ENCODE measurements at places on chromosomes 4 and X. TPM values are rescaled to one million over a fixed set of nuclear protein-coding genes. Genes with fewer than 3 reads are reported as not detected.
A peak's percentile ranks its signal among the peaks of the same experiment; 100 is the strongest.

DNA sequence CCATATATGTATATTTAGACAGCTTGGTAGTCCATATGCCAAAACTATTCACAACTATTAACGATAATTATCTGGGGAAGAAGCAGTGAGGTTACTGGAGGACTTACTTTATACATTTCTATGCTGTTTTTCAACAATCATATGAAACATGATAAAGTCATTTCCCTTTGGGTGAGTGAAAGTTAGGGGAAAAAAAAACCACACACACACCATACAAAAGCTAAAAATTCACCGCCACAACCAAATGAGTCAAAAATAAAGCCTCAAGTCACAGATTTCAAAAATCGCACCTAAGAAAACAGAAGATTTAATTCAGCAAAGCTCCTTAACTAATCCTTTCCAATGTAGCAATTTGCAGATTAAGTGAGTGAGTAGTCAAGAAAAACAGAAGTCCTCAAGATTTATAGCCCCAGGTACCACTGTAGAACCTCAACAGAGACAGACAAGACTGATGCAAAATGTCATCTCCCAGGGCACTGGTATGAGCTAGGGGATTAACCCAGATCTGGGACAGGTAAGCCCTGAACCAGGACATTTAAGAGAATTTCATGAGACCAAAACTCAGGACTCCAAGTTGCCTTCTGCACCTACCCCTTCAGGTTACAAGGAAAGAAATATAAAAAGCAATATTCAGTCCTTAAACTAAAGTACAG lies 35.1 kb downstream of the SYTL4 start:
- DNase-seq, result no peak

GUCY1A1 gene
- not detected for total RNA-seq

GRCh38 chr4:82718162-82718940 lies 80.2 kb downstream of the SCD5 start:
- DNase-seq, result peak; percentile 68

PAGE1 gene
- not detected for total RNA-seq

DNA sequence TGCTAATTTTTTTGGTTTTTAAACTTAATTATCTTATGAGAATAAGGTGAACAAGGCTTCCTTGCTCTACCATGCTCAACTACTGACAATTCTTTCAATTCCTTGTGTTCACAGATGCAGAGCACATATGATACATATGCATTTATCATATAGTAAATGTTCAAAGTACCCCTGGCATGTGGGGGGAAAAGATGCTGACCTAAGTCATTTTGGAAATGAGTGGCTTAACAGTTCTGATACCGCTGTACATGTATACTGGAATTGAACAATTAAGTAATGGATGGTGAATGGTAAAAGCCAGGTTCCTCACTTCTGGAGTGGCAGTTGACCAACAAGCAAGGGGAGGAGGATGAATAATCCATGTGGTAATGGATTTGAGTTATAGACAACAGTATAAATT lies 149.6 kb downstream of the NAF1 start:
- no peak for DNase-seq

BOD1L1 gene
- 16.5 TPM for total RNA-seq

DKC1 gene
- 30.0 TPM for total RNA-seq

UGT2A1 gene
- not detected for total RNA-seq

HPRT1 gene
- total RNA-seq, result 11.8 TPM

GRCh38 chr4:94940520-94940908 lies 182.8 kb downstream of the BMPR1B start:
- no peak for DNase-seq

GRCh38 chr4:181761156-181761555 lies 482.0 kb upstream of the TENM3 start:
- no peak for DNase-seq

ABCE1 gene
- total RNA-seq, result 130 TPM

TDO2 gene
- not detected for total RNA-seq

- no peak for DNase-seq
Observed at GRCh38 chr4:185120631-185120946, 22.5 kb upstream of the SLC25A4 start.

TIGD4 gene
- 0.51 TPM for total RNA-seq

DNA sequence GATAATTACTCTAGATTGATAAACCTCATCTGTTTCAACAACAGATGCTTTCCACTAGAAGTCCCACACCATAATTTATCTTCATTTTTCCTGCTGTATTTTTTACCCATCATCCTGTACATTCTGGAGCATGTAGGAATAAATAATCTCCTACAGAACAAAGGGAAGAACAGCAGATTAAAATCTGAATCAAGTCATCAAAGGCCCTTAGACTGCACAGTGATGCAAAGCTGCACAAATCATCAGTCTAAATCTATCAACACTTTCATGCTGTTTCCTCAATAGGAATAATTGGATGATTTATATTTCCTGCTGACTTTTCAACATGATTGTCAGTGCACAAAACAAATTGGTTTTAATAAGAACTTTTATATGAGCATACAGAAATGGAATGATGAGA lies 1143.9 kb downstream of the STIM2 start:
- no peak for DNase-seq

- peak; percentile 87 for DNase-seq
Observed at GRCh38 chr4:47852136-47852535, 14.3 kb upstream of the CORIN start.

GRCh38 chr4:23233596-23233995 lies 540.9 kb downstream of the GBA3 start:
- no peak for DNase-seq
